ENCODE measurements at places on chromosomes 13 and 19.

- peak; percentile 9 for DNase-seq
Measured at GRCh38 chr13:114146629-114147028, 14.2 kb upstream of the RASA3 start.

- DNase-seq, result no peak
Measured at GRCh38 chr13:87057807-87058520, 613.2 kb upstream of the SLITRK5 start.

- DNase-seq, result no peak
Measured at GRCh38 chr19:31266196-31266595, 83.0 kb downstream of the TSHZ3 start.

- no peak for DNase-seq
Measured at GRCh38 chr13:21318891-21319532, 140.1 kb downstream of the ZDHHC20 start.

DNA sequence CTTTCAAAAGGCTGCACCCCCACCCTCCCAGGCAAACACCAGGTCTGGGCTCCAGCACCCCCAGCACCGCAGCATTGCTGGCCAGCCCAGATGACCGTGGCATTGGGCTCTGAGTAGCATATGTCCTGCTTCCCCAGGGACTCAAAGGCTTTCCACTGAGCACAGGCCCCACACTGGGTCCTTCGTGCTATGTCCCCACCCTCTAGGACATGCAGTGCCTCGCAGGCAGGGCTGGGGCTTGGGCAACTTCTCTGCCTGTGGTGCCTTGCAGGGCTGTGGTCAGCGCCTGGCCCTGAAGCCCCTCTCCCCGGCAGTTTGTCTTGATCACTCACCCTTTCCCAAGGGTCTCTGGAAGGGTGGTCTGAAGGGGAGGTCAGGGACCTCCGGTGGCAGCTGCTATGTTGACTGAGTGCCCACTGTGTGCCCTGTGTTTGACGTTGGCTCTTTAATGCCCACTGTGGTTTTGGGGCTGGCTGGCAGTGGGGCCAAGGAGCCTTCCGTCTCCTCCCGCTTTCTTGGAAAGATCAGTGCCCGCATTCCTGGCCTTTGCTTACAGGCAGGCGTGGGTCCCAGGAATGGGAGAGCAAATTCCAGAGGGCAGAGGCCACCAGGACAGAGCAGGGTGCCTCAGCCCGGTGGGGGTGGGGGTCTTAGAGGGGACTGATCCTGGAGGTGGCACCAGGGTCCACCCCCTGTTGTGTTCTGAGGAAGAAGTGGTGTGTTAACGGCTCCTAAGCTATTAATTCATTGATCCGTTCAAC is 20.3 kb upstream of the CRTC1 start:
- no peak for DNase-seq

DNA sequence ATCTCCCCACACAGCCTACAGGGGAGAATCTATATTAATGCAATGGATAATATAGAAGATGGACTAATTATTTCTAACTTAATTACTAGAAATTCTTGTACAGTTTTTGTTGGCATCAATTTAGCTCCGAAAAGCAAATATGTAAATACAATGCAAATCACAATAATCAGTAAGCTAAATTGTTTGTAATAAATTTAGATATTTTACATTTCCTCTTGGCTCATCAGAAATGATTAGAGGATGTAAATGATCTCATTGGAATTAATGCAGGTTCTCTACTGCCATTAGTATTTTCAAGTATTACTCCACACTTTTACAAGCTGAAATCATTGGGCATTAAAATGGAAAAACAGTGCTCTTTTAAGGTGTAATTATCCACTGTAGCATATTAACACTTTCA is 741.8 kb upstream of the MIR17HG start:
- DNase-seq, result no peak

- DNase-seq, result peak; percentile 72
Measured at GRCh38 chr13:33487575-33488243, 202.2 kb upstream of the STARD13 start.

- DNase-seq, result no peak
Measured at GRCh38 chr19:31783592-31783991, 434.4 kb upstream of the TSHZ3 start.

DNA sequence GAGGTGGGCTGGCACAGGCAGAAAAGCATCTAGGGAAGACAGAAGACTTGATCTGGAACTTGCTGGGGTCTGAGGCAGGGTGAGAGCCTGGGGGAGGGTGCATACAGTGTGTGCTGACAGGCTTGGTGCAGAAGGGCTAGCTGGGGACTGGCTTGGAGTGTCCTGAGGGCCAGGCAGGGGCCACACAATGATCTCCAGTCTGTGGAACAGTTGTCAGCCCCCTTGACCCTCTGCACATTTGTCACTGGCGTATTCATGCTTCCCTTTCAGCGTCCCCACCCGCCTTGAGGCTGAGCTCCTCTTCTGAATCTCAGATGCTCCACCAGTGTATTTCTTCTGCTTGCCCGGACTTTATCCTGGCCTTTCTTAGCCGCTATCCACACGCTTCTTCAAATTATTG is 2.8 kb upstream of the MICU2 start:
- DNase-seq, result no peak

DNA sequence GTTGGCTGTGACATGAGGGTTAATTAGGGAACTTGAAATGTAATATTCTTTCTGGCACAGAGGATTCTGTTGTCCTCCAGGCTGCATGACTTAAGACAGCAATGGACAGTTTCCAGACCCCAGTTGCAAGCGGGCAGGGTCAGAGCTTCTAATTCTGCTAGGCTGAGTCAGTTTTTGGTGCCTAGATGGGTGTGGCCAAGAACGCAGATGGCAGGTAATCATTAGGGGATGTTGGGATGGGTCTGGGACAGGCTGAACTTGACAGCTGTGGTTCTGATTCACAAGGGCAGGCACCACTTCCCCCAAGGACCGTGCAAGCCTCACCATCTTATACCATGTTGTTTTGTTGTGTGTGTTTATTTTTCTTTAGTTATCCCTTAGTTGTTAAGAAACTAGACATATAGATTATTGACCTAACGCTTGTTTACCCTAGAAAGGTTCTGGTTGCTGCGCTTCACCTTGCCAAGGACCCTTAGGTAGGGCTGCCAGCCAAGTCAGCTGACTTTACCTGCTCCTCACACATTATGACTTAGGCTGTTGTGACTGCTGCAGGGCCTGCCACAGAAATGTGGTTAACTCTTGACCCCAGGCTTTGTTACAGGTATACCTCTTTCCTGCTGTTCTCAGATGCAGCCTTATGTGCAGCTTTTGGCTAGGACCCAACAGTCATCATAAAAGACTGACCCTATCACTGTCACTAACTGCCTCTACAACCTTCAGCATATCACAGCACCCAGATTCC is 117.7 kb upstream of the KLF12 start:
- DNase-seq, result no peak

- DNase-seq, result no peak
Measured at GRCh38 chr19:43311706-43312105, 41.8 kb upstream of the CD177 start.

DNA sequence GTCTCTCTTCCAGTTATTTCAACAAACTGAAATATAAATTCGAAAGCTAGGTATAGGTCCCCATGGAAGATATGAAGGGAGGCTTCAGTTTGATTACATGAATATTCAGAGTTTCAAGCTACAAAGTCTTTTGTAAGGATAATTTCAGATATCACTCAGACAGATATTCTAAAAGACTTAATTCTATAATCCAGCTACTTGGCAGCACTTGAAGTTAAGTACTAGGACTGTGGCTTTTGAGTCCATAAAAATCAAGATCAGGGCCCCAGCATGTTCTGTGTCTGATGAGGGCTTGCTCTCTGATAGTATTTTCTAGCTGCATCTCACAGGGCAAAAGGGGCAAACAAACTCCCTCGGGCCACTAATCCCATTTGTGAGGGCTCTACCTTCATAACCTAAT is 160.6 kb upstream of the IRS2 start:
- no peak for DNase-seq

DNA sequence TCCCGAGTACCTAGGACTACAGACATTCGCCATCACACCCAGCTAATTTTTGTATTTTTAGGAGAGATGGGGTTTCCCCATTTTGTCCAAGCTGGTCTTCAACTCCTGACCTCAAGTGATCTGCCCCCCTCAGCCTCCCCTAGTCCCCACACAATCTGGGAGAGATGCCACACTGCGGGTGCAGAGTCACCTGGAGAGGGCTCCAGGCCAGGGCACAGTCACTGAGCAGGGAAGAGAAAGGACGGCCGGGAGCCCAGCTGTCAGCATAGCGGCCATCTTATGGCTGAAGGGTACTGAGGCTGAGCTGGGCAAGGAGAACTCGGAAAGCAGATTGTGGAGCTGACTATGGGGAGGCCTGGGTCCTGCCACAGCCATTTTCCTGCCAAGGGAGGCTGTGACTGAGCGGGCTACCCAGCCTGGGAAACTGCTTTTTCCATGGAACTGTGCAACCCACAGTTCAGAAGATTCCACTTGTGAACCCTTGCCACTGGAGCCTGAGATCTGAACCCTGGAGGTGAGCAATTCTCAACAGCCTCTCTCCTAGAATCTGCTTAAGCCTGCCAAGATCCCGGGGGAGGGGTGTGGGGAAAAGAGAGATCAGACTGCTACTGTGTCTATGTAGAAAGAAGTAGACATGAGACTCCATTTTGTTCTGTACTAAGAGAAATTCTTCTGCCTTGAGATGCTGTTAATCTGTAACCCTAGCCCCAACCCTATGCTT is 109.2 kb downstream of the ZNF486 start:
- no peak for DNase-seq

DNA sequence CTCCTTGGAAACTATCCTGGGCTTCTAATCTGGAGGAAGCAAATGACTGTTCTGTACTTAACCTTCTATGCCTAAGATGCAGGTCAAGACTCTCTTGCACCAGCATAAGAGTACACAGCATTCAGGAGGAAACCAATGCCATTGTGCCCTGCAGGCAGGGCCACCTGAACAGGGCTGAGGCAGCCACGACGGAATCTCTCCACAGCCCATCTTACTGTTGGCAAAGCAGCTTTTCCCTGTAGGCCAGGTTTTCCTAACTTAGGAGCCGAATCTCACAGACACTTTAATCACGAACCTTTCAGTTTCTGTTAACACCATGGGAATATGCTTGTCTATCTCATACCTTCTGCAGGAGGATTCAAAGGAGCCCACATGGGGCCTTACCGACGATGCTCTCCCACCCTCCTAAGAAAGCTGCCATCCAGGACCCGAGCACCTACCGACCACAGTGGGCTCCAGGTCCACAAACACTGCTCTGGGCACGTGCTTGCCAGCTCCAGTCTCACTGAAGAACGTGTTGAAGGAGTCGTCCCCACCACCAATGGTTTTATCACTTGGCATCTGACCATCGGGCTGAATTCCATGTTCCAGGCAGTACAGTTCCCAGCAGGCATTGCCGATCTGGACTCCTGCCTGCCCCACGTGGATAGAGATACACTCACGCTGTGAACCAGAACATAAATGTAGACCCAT is 2.6 kb downstream of the TUBA3C start:
- DNase-seq, result no peak

GRCh38 chr19:15129856-15130585 is 22.8 kb downstream of the SYDE1 start:
- no peak for DNase-seq

GRCh38 chr13:39784347-39784746 is 128.9 kb downstream of the COG6 start:
- DNase-seq, result no peak

GRCh38 chr13:23889615-23890607 is 711 bp upstream of the MIPEP start:
- no peak for DNase-seq

DNA sequence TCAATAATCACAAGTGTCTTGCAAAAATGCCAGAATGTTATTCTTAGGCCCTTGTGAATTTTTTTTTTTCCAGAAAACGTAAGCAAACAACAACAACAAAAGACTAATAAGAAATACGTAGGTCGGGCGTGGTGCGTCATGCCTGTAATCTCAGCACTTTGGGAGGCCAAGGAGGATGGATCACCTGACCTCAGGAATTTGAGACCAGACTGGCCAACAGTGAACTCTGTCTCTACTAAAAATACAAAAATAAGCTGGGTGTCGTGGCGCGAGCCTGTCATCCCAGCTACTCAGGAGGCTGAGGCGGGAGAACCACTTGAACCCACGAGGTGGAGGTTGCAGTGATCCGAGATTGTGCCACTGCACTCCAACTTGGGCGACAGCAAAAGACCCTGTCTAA is 20.9 kb downstream of the TSC22D1 start:
- no peak for DNase-seq

DNA sequence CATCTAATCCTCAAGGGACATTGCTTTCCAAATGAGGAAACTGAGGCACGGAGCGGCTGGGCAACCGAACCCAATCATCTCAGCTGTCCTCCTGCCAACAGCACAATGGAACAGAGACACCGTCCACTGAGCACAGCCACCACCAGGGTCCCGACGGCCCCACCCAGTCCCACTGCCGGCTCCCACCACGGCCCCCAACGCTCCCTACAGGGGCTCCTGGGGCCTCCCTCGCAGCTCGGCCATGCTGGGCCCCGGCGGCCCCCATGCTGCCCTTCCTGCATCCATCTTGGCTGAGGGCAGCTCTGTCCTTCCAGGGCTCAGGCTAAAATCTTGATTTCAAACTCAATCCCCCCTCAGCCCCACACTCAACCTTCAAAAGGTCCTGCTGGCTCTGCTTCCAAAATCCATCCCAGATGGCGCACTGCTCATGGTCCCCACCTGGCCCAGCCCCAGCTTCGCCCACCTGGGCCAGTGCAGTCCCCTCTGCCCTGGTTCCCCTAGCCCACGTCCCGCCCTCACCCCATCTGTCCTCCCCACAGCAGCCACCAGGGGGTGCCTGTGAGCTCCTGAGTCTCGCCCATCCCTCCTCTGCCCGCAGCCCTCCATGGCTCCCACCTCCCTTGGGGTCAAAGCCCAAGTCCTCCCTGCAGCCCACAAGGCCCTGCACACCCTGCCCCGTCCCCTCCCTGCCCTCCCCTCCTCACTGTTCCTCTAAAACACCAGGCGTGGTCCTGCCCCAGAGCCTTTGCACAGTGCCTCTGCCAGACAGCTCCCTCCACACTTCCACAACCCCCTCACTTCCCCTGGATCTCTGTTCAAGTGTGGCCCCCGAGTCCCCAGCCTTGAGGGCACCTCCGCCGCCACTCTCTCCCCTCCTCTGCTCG is 7.9 kb downstream of the PIP5K1C start:
- DNase-seq, result no peak

DNA sequence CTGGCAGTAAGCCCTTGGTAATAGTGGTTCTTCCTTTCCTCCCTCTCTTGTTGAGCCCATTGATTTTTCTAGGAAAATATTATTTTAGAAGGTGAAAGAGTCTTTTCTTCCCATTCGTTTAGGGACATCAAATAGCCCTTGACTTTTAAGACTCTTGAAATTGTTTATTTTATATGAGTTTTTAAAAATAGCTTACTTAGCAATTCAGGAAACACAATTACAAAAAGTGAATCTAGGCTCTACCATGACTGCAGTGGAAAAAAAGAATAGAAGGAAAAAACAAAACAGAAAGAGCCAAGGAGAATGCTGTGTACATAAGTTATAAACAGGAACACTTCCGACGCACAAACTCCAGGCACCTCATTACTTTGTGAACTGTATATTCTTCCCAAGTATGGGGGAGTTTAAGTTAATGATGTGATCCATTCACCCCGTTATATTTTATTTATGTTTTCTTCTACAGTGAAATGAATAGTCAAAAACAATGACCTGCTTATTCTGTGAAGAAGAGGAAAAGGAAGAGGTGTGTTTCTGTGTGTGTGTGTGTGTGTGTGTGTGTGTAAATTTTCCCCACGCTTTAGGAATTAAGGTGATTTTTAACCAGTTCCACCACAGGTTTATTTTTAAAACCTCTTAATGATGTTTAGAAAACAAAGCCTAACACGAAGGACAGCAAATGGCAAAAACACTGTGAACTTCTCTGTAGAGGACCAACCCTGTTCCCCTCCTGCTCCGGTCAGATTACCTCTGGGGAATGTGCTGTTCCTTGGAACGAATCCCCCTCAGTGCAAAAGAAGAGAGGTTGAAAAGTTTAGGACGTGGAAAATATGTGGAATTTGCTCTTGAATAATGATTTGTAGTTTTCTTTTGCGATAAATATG is 266.3 kb downstream of the KLF5 start:
- no peak for DNase-seq
